Stimulated activated CD4-positive, alpha-beta T cell treated with anti-CD3 and anti-CD28 coated beads, Interleukin-1b, Interleukin-23, amount 100 ng/mL, for 4 hours (primary cell): ENCODE measurements at places on chromosomes 12 and 14.

DNA sequence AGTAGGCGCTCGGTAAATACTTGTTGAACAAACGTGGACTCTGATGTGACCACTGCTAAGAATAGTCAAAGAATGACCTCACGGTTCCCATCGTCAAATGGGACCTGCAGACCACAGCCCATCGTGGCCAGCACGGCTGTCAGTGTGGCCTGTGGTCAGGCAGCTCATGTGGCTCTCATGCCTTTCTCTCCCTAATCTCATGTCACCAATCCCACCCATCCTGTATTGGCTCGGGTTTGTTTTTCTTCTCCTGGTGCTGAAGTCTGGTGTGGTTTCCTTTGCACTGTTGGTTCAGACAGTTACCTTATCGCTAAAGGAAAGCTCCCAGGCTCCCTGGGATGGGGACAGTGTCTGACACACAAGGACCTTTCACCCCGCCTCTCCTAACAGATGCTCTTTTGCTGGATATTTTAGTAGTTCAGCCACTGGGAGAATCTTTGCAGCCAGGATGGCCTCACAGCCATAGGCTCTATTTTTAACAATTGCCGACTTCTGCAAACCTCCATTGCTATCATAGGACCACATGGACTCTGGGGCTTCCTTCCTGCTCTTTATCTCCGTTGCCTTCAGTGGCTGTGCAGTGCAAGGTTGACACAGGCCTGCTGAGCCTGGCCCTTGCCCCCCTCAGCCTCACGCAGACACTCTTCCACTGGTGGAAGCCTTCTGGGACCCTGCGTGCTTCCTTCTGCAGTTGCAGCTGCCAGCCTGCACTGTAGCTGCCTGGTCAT is 293.1 kb upstream of the FKBP4 start:
- no peak for DNase-seq

DNA sequence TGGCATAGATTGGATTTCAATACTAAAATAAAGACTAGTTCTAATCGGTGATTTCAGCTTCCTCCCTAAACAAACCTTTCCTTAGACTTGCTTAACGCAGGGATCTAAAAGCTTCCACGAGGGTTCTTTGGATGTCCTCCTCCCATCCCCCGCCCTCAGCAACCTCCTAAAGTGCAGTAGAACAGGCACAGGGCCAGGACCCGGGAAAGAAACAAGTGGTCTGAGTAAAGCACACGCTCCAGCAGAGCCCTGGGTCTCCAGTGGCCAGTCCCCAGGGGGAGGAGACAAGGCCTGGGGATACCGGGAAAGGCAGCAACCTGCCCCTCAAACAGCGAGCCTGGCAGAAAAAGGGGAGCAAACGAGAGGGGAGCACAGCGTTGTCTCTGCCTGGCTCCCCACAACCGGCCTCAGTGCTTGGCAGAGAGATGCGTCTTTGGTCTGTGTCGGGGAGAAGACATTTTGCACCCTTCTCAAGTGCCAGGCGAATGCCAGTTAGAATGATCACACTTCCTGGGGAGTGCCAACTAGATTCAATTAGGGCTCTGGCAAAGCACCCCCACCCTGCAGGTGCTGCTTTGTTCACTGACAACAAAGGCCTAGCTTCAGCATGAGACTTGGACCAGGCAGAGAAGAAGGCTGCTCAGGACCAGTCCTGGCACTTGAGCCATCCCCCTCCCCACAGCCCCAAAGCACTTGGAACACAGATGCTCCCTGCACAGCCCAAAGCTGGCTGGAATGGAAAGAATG is 17.1 kb upstream of the SLC6A12 start:
- no peak for DNase-seq

- DNase-seq = no peak
Observed at GRCh38 chr12:39354955-39355354, 88.0 kb downstream of the KIF21A start.

DNA sequence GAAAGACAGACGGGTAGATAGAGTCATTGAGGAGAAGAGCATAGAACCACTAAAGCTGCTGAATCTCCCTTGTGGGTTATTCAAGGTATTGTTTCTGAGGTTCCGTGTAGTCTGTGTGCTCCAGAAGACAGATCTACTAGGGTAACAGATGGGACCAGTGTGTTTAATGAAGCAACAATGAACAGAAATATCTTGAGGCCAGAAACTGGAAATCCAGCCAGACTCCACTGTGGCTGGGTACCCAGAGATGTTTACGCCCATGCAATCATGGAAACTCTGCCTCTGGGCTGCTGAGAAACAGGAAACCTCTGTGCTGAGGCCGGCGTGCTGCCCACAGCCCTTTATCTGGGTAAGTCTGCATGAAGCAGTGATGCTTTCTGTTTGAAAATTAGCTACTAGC is 8.3 kb downstream of the PROX2 start:
- peak; percentile 14 for DNase-seq
